IPS-NIHi11 (cell line): ENCODE measurements at places on chromosomes 7 and 10.

DNA sequence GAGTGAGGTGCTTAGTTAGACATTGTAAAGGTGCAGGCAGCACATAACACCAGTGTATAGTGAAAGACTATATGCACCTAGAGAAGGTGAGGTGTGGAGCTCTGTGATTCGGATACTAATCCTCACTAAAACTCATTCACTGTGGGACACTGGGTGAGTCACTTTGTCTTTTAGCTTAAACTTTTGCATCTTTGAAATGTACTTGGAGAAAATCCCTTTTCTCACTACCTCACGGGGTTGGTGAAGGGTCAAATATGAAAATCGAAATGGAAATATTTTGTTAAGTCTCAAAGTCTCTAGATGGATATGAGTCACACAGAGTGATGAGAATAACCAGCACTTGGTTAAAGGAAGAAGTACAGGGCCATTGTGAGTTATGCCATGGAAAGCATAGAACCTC lies 38.0 kb downstream of the MDFIC start:
- DNase-seq: no peak

DNA sequence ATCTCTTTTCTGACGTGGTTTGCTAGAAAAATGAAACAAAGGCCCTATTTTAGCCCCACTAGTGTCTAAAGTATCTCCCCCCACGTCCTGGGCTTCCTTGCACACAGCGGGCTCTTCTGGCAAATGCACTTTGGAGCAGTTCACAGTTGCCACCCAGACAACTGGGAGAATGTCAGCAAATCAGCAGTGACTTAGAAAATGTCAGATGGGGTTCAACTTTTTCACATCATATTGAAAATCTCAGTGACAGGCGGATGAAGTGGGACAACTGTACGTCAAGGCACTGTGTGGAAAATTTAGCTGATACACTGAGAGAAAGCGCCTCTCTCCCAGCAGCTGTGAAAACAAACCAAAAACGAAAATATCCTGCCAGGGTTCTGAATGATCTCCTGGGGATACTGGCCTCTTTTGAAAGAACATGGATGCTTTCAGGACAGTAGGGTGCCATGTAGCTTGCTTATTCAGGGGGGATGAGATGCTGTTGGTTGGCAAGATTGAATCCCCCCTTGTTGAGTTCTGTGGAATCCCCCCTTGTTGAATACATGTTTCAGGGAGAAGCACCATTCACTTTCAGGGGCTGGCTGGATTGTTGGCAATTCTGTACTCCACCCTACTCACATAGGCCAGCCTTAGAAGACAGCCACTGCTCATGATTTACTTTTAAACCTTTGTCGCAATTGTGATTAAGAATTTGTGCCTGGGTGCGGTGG lies 372.8 kb upstream of the CELF2 start:
- no peak for DNase-seq

- no peak for DNase-seq
These were observed 308.5 kb downstream of the REEP3 start for GRCh38 chr10:63829573-63830149.

DNA sequence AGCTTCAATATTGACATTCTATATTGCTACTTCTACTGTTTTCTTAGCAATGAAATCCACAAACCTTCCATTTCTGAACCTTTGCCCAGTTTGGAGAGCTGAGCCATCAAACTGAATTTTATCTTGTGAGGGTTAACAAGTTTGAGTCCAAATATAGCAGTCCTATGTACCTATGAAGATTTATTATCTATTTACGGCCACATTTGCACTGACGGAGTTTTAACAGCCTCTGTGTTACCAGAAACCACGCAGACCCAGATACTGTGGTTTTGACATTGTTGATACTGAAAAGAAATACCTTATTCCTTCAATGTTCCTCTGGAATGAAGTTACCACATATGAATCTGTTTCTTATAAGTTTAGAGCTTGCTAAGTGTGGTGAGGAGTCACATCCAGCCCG lies 172.6 kb downstream of the FGFR2 start:
- DNase-seq: no peak

- no peak for DNase-seq
These were observed 5.7 kb downstream of the GBX1 start for GRCh38 chr7:151161757-151162156.

DNA sequence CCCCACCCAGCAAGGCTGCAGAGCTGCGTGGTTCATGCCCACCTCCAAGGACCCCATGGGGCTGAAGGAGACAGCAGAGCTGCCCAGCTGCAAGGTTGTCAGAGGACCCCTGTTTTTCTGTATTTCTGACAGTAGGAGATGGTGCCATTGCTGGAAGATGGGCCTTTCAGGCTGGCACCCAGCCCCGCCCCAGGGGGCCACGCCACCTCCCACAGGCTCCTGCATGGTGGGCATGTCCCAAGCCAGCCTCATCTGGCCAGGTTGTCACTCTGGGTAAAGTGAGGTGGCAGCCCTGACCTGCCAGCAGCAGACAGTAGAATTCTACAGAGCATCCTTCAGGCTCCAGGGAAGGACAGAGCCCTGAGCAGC lies 75.5 kb upstream of the RET start:
- DNase-seq: no peak

GRCh38 chr10:89793649-89794254 lies 92.4 kb downstream of the KIF20B start:
- DNase-seq: peak; percentile 79

GRCh38 chr7:104772405-104773345 lies 241.3 kb upstream of the KMT2E start:
- DNase-seq: peak; percentile 74

DNA sequence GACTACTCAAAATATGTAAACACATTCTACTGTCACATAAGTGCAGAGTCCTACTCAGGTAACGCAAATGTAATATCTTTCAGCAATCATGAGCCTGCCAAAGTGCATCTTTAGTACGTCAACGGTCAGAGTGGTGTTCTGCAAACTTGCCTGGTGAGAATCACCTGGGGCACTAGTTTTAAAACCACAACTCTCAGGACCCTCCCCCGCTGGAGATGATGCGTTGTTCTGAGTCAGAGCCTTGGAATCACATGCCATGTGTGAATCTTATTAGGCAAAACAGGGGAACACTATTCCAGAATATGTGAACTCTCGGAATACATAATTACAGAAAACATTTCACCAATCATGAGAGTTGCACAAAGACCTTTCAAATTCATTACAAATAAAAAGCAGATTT lies 115.7 kb downstream of the TPK1 start:
- DNase-seq: peak; percentile 11

DNA sequence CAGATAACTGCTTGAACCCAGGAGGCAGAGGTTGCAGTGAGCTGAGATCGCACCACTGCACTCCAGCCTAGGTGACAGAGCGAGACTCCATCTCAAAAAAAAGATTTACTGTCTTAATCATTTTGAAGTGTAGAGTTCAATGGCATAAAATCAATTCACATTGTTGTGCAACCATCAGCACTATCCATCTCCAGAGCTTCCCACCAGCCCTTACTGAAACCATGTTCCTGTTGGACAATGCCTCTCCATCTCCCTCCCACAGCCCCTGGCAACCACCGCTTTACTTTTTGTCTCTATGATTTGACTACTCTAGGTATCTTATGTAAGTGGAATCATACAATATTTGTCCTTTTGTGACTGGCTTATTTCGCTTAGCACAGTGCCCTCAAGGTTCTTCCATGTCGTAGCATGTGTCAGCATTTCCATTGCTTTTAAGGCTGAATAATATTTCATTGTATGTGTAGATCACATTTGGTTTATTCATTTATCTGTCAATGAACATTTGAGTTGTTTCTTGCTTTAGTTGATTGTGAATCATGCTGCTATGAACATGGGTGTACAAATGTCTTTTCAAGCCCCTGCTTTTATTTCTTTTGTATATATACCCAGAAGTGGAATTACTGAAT lies 33.1 kb downstream of the NACAD start:
- DNase-seq: no peak

DNA sequence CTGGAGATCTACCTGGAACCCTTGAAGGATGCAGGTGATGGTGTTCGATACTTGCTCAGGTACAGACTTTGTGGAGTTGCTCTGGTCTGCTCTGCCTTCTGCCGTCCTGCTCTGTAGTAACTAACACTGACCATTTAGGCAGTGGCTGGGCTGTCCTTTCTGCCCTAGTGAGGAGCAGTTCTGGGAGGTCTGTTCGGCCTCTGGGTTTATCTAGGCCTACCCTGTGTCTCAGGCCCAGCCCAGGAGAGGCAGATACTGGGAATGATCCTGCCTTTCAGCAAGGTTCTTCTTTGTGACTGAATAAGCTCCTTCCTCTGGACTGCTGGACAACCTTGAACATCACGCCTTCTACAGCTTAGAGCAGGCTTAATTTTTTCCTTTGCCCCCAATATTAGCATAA lies 1.7 kb downstream of the ZFYVE27 start:
- DNase-seq: no peak

GRCh38 chr7:96045919-96046318 lies 273.6 kb downstream of the DYNC1I1 start:
- DNase-seq: no peak

DNA sequence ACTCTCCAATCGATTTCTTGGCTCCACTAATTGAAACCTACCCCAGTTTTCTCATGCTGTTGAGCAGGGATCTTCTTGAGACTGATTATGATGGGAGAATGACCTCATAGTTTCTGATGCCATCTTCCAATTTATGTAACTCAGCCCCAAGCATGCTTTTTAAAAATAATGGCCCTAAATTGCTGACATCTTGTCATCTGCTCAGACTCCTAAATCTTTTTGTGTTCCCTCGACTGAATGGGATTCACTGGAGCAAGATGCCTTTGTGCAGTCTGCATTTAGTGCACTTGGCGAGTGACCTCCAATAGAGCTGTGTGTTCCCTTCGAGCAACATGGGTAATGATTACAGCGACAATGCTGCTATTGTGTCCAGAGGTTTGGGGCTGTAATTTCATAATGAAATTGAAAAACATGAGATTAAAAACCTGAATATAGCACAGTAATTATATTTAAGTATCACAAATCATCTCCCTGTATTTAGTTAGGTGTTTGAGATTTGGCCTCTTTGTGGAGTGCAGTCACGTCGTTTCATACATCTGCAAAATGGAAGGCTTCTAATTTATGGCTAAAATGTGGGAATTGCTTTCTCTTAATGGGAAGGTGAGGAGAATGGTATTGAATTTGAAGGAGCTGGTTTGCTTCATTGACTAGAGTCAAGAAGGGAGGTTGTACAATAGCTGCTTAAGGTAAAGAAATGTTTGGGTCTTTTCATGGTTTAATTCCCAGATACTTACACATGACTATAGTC lies 192.9 kb downstream of the AUTS2 start:
- no peak for DNase-seq

DNA sequence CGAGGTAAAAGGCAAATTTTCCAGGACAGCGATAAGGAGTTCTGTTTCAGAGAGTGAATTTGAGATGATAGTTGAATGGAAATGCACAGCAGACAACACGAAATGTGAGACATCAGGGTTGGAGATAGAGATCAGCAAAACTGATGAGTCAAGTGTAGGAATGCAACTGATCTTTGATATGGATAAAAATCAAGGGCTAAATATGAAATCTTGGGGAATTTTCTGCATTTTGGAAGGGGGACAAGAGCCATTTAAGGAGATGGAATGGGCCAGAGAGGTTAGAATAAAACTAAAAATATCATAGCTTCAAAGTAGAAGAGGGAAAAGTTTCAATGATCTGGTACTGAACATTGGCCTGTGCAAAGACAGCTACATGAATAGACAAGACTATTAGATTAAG lies 11.5 kb downstream of the CISD1 start:
- DNase-seq: no peak

GRCh38 chr7:71705901-71706596 lies 574.1 kb downstream of the GALNT17 start:
- DNase-seq: no peak

DNA sequence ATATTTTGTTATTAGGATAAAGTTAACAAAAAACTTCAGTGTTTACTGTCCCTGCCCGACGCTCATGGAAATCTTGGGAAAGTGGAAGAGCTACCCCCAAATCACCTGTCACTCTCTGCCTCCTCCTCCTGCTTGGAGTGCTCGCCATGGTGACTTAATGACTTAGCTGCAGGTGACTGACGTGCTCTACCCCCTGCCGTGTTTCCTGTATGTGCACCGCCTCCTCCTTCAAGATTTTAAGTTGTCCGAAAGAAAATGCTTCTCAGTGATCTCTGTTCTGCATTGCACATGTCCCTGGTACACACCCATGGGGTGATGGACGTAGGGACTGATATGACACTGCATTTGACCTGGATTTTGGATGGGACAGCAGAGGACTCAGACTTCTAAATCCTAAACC lies 338.8 kb upstream of the SHH start:
- no peak for DNase-seq

GRCh38 chr7:71746006-71746405 lies 614.1 kb downstream of the GALNT17 start:
- DNase-seq: no peak

DNA sequence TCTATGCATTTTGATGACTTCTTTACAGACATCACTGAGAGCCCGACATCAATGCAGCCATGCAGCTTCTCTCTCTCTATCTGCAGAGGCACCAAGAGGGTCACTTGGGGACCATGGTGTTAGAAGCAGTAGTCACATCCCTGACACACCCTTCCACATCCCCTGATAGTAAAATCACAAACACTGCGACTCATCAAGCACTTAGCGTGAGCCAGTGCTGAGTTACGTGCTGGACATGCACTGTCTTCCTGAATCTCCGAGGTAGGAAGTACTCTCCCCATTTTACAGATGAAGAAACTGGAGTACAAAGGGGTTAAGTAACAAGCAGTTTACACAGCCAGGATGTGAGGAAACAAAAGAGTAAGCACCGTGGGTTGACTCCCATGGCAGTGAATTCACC lies 109.2 kb downstream of the OSBPL3 start:
- no peak for DNase-seq

DNA sequence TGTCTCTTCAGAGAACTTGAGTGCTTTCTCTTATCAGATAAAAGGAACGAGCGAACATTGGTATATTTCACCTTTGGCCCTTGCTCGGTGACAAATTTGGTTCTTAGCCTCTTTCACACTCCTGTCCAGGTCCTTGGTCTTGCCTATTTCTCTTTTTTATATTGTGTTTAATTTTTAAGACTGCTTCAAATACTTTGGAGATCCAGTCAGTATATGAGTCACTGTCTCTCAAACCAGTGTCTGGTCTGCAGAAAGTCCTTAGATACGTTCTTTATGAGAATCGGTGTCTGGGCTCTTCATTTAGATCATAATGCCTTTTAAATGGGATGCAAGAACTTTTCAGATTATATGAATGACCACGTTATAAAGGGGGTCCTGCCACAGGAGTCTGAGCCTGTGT lies 55.0 kb downstream of the PIK3AP1 start:
- DNase-seq: no peak

GRCh38 chr7:69228212-69228811 lies 370.0 kb upstream of the AUTS2 start:
- DNase-seq: no peak

GRCh38 chr10:104646146-104646545 lies 5.1 kb downstream of the SORCS3 start:
- no peak for DNase-seq

GRCh38 chr10:71706216-71707121 lies 13.1 kb downstream of the C10orf105 start:
- DNase-seq: no peak

- no peak for DNase-seq
These were observed 111.7 kb upstream of the CDK13 start for GRCh38 chr7:39838326-39838725.

GRCh38 chr10:43231523-43232078 lies 35.3 kb downstream of the RASGEF1A start:
- no peak for DNase-seq
